CD4-positive, alpha-beta T cell treated with Interleukin-6 for 4 hours (primary cell): ENCODE measurements at places on chromosomes 16 and 17.

GRCh38 chr17:80899402-80900268 is 92.0 kb upstream of the CHMP6 start:
- peak; percentile 86 for DNase-seq

GRCh38 chr16:914440-914839 is 56.3 kb downstream of the LMF1 start:
- DNase-seq = no peak

DNA sequence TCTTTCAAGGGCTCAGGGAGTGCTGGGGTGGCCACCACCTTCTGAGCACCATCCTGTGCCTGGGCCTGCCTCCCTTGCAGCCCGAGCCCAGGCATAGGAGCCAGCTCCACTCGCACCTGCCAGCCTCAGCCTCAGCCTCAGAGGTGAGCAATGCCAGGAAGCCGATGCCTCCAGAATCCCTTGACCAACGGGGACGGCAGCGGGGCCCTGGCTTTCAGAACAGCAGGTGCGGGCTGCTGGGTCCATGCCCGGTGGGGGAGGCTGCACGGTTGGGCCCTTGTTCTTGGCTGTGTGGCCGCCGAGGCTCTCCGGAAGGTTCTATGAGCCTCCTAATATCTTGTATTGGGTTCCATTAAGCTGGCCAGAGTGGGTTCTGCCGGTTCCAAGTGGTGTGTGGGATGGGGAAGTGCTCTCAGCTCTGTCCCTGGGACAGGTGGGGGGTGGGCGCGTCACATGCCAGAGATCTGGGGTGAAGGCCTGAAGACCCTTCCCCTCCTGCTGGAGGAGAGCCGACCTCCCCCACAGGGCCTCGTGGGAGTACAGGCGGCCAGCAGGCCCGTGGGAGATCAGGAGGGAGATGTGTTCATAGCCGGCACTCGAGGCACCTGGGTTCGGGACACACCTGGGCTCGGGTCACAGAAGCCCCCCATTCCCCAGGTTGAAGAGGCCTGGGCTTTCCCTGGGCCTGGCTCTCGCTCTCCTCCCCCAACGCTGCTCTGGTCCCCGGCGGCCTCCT is 27.0 kb downstream of the NPTX1 start:
- no peak for DNase-seq

- DNase-seq = no peak
These were observed 451.5 kb downstream of the TOX3 start for GRCh38 chr16:52095471-52095870.

GRCh38 chr17:74404789-74405188 is 27.1 kb upstream of the GPRC5C start:
- DNase-seq = no peak
